ACHN (cell line): ENCODE measurements at places on chromosomes 6 and 20.
A peak's percentile ranks its signal among the peaks of the same experiment; 100 is the strongest.

DNA sequence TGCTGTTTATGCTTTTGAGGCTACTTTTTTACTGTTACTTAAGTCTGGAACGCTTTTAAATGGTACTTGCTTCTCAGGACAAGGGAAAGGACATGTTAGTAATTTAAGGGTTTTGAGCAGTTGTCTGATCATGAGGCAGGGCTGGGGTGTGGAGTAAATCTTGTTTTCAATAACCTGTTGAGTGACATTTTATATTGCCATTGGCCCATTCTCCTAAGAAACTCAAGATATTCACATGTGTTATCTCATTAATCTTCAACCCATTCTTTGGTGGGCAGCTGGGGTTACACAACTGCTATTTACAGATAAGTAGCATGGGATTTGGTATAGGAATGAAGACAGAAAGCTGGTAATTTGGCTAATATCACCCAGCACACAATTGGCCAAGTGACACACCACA lies 44.6 kb upstream of the IL17A start:
- no peak for DNase-seq

DNA sequence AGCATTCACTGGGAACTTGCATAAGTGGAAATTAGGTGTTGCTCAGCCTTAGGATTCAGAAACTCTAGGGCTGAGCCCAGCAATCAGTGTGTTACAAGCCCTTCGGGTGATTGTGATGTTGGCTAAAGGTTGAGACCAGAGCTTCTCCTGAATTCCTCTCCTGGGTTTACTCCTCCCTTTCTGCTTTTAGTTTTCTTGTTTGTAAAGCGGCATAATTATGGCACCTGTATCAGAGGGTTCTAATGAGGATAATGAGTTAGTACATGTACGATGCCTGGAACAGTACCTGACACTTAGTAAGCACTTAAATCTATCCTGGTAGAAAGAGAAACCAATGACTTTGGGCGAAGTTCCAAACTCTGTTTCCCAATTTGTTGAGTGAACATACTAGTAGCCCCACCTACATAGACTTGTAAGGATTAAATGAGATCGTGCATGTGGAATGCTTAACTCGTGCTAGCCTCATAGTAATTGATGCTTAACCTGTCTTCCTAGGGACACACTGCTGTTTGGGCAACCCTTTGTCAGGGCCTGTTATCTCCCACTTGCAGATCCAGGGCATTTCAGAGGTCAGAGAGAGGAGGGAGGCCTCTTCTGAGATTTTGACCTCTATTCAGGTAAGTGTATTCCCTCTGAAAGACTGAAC lies 932 bp upstream of the EZR start:
- no peak for DNase-seq

GRCh38 chr20:51380401-51381385 lies 161.8 kb downstream of the NFATC2 start:
- DNase-seq = no peak

- DNase-seq = peak; percentile 54
Observed at GRCh38 chr20:34515484-34516246, 557 bp upstream of the DYNLRB1 start.

DNA sequence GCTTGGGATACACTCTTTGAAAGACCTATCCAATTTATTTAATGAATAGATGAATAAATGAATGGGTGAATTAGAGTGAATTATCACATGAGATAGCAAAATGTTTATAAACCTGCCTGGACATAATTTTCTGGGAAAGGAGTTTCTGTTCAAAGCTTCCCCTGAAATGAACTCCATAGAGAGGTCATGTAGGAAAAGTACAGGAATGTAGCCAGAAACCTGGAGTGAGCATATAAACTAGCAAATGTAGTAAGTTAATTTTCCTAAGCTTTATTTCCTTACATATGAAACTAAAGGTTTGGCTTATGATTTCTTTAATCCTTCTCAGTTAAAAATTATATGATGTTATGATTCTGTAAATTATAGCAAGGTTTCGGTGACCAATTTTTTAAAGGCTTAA lies 380.3 kb upstream of the RSPO3 start:
- DNase-seq = no peak

GRCh38 chr6:143611580-143611979 lies 66.2 kb upstream of the PHACTR2 start:
- DNase-seq = no peak

DNA sequence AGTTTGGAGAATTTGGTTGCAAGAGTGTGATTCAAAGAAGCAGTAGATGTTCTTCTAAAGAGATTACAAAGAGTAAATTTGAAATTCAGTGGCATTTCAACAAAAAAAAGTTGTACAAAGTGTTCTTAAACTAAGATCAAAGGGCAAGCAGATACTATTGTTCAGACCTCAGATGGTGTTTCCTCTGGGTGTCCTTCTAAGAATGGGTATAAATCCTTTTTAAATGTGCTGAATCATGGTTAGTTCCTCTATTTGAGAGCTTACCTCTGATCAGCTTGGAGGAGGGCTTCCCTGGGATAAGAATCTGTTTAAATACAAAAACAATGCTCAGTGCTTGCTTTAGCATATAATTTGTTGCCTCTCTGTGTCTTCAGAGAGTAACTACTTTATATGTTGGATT lies 6.3 kb downstream of the BMP6 start:
- DNase-seq = no peak

DNA sequence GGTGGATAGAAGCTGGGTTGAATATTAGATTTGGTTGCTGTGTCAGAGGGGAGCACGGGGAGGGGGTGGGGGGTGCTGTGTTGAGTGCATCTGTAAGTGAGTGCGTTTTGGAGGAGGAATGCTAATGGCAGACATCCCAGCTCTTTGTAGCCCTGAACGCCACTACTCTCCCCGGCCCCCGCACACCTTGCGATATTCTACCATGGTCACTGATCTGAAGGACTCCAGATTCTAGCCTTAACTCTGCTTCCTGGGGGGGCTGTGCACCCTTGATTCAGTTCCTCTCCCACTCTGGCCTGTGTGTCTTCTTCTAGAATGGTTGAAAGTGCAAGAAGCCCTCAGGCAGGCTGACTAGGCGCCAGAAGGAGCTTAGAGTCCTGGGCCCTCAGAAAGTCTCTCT lies 7.1 kb downstream of the GLP1R start:
- DNase-seq = no peak

- no peak for DNase-seq
Observed at GRCh38 chr6:48389146-48390043, 278.4 kb upstream of the PTCHD4 start.

DNA sequence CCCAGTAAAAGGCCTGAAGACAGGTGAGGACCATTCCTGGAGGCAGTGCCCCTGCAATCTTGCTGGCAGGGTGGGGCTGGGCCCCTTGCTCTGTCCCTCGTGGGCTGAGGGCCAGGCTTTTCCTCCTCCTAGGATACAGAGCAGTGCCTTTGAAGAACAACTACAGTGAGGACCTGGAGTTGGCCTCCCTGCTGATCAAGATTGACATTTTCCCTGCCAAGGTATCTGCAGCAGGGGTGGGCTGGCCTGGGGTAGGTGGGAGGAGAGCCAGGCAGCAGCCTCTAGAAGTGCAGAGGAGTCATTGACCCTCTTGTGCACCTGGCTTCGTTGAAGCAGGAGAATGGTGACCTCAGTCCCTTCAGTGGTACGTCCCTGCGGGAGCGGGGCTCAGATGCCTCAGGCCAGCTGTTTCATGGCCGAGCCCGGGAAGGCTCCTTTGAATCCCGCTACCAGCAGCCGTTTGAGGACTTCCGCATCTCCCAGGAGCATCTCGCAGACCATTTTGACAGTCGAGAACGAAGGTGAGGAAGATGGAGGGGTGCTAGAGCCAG lies 36.5 kb downstream of the PLCG1 start:
- no peak for DNase-seq

DNA sequence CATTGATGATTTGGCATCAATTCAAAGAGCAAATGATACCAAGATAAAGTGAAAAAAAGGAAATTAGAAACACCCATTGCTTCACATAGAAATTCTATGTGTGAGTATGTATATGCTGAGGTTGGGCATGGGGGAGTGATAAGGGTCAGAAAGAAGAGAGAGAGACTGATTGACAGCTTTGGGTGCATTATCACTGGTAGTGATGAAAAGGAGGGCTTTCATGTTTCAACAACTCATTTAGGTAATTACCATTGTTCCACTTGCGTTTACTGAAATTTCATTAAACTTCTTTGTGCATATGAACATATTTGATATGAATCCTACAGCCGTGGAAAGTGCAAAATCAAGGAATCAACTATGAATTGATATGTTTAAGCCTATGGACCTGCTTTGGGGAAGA lies 84.7 kb downstream of the ADGRB3 start:
- no peak for DNase-seq

GRCh38 chr6:137303441-137303840 lies 84.3 kb upstream of the IFNGR1 start:
- no peak for DNase-seq

DNA sequence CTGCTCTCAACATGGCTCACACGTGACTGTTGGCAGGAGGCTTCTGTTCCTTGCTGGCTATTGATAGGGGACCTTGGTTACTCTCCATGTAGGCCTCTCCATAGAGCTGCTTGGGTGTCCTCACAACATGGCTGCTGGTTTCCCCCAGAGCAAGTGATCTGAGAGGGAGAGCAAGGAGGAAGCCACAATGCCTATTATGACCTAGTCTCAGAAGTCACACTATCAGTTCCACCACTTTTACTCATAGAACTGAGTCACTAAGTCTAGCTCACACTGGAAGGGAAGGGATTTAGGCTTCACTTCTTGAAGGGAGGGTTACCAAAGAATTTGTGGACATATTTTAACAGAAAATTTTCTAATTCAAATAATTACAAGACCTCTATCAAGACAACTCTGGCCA lies 8.7 kb upstream of the NOP56 start:
- no peak for DNase-seq

DNA sequence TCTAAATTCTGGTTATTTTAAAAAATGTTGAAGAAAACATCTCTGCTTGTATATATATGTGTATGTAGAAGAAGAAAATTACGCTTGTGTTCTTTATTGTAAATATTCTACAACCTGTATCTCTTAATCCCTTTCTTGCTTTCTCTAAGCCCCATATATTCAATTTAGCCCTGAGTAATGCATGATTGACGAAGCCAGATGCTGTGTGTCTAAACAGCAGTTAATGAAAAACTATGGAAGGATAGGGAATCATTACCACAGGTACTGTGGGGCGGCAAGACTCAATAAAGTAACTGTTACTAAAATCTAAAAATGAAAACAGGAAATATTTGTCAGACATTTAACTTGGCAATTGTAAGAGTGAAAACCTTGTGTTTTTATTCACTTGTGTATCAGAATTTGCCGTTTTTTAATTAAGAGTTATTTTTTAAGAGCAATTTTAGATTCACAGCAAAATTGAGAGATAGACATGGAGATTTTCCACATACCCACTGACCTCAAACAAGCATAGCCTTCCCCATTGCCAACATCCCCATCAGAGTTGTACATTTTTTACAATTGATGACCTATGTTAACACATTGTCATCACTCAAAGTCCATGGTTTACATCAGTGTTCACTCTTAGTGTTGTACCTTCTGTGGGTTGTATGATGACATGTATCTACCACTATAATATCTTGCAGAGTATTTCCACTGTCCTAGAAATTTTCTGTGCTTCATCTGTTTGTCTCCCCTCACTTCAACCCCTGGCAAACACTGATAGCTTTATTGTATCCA lies 76.7 kb downstream of the BCKDHB start:
- peak; percentile 36 for DNase-seq

- no peak for DNase-seq
Observed at GRCh38 chr6:106445508-106445878, 85.0 kb downstream of the CRYBG1 start.

DNA sequence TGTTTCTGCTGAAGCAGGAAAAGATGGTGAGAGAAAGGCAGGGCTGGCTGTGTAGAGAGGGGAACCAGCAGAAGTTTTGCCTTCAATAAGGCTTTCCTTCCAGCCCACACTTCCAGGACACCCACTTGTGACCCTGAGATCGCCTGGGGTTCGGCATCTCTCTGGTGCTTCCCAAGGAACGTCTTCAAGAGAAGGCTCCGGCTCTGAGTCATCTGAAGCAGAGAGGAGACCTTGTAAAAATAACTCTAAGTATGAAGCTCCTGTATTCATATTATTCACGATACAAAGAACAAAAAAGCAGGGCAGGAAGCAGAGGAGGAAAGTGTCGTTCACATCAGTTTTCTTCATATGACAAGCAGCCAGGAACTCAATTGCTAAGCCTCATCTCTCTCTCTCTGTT lies 95.4 kb upstream of the MRPS10 start:
- DNase-seq = no peak

GRCh38 chr20:17583126-17583525 lies 13.3 kb downstream of the DSTN start:
- DNase-seq = no peak

DNA sequence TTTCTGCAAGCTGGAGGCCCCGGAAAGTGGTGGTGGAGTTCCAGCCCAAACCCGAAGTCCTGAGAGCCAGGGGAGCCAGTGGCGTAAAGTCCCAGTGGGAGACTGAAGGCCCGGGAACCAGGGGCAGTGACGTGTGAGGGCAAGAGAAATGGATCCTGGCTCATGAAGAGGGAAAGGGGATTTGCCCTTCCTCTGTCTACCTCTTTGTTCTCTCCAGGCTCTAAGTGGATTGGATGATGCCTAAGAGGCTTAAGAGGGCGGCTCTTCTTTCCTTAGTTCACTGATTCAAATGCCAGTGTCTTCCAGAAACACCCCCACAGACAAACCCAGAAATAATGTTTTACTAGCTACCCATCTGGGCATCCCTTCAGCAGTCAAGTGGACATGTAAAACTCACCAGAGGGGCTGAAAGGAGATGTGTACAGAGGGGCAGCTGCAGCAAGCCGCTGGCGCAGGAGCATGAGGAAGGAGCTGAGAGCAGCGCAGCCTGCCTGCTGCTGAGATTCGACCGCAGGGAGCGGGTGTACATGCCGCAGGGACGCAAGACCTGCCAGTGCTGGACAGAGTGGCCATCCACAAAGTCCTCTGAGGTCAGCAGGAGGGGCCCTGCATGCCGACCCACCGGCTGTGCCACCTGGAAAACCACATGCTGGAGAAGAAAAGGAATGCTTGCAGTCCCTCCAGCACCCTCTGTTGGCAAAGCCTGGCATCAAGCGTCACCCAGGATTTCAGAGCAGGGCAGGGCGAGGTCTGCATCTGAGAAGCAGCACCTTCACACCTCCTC lies 29.5 kb downstream of the CDYL start:
- peak; percentile 59 for DNase-seq

- DNase-seq = no peak
Observed at GRCh38 chr6:14108571-14109410, 8.8 kb upstream of the CD83 start.

DNA sequence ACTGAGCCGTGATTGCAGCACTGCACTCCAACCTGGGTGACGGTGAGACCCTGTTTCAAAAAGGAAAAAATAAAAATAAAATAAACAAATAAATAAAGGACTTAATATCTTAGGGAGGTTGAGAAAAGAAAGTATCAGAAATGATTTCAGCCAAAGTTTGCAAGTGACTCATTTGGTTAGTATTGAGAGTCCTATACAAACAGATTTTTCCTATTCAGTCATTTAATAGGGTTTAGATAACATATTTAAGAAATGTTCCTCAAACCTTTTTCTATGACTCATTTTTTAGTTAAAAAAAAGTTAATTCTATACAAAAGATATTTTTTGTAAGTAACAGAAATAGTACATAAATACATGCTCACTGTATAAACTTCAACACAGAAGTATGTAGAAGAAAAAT lies 235.1 kb downstream of the GJA1 start:
- no peak for DNase-seq
